ENCODE measurements at places on chromosomes 11 and 22. TPM values are rescaled to one million over a fixed set of nuclear protein-coding genes. Genes with fewer than 3 reads are reported as not detected.

SMDT1 gene
- polyA plus RNA-seq: 139 TPM

RHOD gene
- polyA plus RNA-seq: not detected

OR51M1 gene
- not detected for polyA plus RNA-seq

NXPE2 gene
- polyA plus RNA-seq: not detected

TRIM51 gene
- not detected for polyA plus RNA-seq

CFAP300 gene
- not detected for polyA plus RNA-seq

FAM180B gene
- polyA plus RNA-seq: not detected

OLFML1 gene
- 0.13 TPM for polyA plus RNA-seq

- DNase-seq: no peak
Observed at GRCh38 chr11:134501406-134502152, 89.5 kb upstream of the B3GAT1 start.

- peak; percentile 14 for DNase-seq
Observed at GRCh38 chr11:81674211-81674610, 1059.5 kb downstream of the FAM181B start.

- no peak for DNase-seq
Observed at GRCh38 chr11:126146454-126147192, 64.8 kb downstream of the RPUSD4 start.

DNA sequence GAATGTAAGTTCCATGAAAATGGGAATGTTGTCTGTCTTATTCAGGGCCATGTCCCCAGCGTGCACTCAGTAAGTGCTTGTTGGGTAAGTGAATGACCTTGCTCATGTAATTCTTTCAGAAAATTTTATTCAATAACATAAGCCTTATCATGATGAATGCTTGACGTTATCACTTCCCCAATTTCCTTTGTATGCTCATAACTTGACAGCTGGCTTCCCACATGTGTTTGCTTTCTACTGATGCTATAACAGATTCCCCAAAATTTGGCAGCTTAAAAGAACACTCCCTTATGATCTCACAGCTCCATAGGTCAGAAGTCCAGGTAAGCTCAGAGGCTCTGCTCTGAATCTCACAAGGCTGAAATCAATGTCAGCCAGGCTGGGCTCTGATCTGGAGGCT lies 155.8 kb upstream of the POU2AF2 start:
- DNase-seq: no peak

DNA sequence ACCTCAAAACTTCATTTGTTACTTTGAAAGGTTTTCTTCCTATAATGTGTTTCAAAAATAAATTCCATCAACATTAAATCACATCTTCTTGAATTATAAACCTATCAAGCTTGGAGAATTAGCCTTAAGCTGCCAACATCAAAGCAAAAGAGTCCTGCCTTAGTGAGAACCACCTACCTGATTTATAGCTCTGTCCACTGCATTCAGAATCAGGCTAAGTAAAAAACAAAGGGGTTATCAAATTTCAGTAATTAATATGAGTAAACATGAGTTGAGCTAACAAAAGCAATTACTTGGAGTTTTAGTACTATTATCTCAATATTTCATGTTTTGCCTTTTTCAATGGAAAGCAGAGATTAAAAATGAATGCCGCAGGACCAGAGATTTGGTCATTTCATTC lies 73.9 kb downstream of the CADM1 start:
- DNase-seq: no peak

DNA sequence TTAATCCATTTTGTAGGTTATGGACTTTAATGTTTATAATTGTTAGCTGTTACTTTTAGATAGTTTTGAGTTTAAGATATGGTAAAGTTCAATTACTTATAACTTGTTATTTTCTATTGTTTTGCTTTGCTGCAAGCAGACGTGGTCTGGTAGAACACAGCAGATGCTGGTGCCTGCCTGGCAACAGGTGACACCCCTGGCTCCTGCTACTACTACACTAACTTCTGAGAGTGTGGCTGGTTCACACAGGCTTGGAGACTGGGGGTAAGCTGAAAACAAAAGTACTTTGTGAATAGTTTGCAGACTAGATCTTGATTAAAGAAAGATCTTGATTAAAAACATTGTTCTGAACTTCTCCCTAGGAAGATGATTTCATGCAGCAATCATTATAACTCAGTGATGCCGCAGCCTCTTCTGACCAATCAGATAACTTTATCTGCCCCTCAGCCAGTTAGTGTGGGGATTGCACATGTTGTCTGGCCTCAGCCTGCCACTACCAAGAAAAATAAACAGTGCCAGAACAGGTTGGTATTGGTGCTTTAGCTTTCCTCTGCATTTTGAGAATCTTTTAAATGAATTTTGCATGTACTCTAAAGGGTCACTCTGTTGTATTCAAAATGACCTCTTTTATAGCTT lies 90.4 kb downstream of the HIPK3 start:
- DNase-seq: no peak

DNA sequence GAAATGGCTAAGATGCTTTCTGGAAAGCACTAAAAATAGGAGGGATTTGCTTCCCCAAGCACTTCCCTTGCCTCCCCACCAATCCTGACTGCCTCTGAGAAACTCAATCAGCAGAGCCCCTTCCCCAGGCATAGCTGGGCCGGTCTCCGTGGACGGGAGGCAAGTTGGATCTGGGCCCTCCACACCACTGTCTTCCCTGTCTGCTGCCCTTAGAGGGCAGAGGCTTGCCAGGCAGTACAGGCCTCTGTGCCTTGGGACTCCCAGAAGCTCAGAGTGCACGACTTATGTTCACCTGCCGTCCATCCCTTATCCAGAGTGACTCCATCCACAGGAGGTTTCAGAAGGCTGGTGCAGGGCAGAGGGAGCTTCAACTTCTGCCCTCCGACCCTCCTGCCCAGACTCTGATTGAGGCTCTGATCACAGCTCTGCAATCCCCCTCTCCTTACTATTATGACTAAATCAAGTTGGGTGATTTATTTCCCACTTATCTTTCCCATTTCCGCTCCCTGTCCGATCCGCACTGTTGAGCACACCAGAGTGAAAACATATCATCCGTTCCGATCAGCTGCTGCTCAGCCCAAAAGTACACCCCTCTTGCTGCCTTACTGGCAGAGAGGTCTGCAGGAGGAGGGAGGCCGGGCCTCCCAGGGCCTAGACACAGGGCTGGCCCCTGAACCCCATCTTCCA lies 71.8 kb downstream of the DSCAML1 start:
- DNase-seq: no peak

DNA sequence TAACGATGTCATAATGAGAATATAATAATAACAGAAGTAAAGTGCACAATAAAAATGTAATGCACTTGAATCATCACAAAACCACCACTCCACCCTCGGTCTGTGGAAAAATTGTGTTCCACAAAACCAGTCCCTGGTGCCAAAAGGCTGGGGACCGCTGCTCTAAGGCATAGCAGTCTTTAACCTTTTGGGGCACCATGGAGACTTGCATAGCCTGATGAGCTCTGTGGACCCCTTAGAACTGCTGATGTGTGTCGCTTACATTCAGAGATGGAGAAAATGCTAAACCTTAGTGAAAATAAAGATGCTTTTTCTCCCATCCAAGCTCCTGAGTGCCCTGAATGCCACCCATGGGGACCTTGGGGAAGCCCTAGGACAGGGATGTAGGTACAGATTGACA lies 87.6 kb upstream of the SEPTIN5 start:
- no peak for DNase-seq

DNA sequence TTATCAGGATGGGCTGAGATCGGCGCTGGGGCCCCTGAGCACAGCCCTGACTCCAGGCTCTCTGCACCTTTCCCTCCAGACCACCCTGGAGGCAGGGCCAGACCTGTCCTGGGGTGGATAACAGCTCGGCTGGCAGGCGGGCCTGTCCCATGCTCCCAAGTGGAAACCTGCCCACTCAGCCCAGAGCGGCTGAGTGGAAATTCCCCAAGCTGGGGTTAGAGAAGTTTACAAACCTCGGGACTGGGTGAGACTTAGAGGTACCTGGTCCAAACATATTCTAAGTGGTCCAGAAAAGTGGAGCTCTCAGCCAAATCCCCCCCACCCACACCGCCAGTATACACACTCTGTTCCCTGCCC lies 4.8 kb upstream of the FXYD2 start:
- no peak for DNase-seq

DNA sequence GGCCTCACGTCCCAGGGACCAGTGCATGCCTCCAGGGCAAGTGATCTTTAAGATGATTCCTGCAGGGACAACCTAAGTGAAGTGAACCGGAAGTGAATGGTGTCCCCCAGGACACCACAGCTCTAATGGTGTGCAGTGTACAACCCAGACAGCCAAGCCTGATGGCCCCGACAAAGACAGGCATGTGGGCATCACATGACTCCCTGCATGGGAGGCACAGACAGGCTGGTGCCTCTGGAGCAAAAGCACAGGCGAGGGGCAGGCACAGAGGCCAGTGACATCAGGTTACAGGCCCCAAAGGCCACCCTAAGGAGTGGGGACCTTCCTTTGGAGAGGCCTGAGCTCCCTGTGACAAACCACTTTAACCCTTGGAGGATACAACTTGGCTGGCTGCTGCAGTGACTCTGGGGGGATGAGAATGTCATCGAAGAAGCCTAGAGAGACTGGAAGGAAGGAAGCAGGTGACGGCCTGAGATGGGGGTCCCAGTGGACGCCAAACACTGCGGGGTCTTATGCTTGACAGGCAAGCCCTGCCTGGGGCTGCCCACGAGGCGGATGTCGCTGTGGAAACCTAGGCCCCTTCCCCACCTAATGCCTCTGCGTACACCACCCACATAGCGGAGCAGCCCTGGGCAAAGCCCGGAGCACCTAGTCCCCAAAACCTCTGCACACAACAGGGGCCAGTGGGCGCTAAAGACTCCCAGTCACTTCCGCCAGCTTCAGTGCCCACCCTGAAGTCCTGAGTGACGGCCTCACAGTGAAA lies 12.4 kb downstream of the POLR3H start:
- no peak for DNase-seq

GRCh38 chr22:50443801-50444625 lies 30.8 kb downstream of the SBF1 start:
- no peak for DNase-seq

GRCh38 chr22:39287076-39287725 lies 32.2 kb downstream of the RPL3 start:
- DNase-seq: no peak

Measured in CD4-positive, CD25-positive, alpha-beta regulatory T cell (primary cell).